DMS 273 treated with DMSO at 0.1 percent for 48 hours (cell line): ENCODE measurements at places on chromosomes 12 and 14.

GRCh38 chr14:58571769-58572472 lies 65.8 kb upstream of the DACT1 start:
- DNase-seq, result no peak

GRCh38 chr12:95548539-95549391 lies 2.5 kb downstream of the USP44 start:
- no peak for DNase-seq

DNA sequence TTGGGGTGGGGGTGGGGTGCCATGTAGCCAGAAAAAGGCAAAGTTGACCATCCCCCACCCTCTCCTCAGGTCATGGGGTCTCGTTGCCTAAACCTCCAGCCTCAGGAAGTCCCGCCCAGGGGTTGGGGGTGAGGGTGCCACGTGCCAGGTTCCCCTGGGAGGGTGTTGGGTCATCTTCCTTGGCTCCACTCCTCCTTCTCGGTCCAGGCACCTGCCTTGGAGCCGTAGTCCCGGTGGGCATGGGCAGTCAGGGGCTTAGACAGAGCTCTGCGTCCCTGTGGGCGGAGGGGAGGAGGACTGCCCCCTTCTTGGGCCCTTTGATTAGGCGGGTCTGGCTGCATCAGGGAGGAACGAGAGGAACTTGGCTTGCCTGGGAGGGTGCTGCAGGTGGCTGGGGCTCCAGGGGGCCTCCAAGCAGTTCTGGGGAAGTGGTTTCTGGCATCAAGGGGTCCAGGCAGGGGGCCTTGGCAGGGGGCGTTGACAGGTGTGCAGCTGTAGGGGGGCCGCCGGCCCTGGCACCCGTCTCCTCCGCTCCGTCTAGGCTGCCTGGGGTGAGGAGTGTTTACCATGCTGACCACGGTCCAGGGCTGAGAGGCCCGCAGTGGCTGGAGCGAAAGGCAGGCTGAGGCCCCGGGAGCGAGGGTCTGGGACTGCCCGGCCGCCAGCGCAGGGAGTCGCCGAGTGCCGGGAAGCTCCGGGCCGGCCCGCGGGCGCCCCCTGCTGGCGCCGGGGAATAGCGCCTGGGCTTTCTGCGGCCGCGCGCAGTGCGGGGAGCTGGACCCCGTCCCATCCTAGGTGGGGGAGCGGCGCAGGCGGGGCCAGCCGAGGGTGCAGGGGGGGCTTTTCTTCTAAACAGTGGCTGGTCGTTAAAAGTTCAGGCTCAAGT lies 7.9 kb downstream of the SETD1B start:
- no peak for DNase-seq

DNA sequence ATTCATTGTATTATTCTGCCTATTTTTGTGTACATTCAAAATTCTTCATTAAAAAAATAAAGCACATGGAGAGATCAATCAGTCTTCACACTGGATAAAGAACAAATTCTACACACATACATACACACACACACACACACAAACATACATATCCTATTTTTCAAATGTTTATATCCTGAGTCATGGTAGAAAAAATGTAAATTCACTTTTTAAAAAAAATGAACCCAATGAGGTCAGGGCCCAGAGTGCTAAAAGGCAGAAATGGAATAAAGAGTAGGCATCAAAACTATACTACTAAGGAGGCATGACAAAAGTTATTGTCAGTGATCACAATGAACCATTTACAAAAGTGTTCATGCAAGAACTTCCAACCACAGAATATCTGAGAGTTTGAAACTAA lies 17.3 kb downstream of the GALC start:
- DNase-seq, result no peak

- DNase-seq, result no peak
Observed at GRCh38 chr12:117606024-117606423, 244.6 kb upstream of the NOS1 start.

GRCh38 chr14:93906341-93907329 lies 20.5 kb upstream of the FAM181A start:
- peak; percentile 24 for DNase-seq

DNA sequence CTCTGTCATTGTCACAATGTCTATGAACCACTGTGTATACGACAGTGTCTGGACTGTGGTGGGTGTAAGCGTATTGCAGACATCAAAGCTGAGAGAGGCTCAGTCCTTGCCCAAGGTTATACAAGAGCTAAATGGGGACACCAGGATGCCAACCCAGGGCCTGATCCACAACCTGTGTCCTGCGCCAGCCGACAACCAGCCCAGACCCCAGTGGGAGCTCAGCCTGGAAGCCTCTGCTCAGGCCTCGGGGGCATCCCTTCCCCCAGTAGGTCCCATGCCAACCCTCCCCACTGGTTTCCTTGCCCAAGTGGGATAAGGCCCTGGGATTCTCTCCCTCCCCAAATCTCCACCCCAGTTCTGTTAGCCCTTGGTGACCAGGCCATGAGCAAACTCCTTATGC lies 54.3 kb downstream of the LTBP2 start:
- no peak for DNase-seq

DNA sequence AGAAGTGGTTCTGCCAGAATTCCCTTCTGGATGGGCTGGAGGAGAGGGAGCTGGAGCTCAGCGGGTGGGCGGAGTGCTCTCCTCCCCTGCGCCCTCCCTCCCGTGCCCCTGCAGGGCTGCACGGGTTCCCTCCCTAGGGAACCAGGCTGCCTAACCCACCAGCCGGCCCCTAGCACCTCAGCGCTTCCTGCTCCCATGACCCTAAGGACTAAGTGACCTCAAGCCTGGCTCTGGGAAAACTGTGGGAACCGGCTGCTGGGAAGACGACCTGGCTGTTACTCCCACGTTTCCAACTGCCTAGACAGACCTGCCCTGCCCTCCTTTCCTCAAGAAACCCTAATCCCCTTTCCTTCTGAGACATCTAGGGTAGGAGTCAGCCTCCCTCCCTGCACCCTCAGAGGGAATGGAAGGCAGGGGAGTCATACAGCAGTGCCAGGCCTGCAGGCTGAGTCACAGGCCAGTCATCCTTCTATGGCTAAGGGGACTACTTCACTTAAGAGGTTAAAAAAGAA lies 31.5 kb downstream of the SLC6A12 start:
- DNase-seq, result no peak

- DNase-seq, result no peak
Observed at GRCh38 chr14:44657203-44657602, 150.1 kb upstream of the FSCB start.

- DNase-seq, result no peak
Observed at GRCh38 chr14:80364816-80365215, 153.5 kb upstream of the DIO2 start.

DNA sequence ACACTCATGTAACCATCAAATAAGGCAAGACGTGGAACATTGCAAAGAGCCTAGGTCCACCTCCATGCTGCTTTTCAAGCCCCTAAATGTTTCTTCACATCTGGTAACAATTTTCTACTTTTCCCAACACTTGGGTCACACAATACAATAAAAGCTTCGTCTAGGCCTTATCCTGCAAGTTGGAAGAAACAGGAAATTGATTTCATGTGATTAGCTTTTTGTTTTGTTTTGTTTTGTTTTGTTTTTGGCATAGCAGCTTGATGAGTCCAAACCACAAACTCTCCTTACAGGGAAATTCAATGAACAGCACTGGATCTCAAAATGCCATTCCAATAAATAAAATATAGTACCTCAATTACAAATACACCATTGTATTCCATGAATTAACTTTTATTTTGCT lies 19.3 kb downstream of the TAS2R50 start:
- DNase-seq, result no peak

GRCh38 chr14:77622366-77622961 lies 6.0 kb upstream of the SPTLC2 start:
- DNase-seq, result no peak

GRCh38 chr12:64284256-64284655 lies 62.2 kb upstream of the KICS2 start:
- no peak for DNase-seq
